ENCODE measurements at places on chromosomes 11 and 22.

GRCh38 chr11:15958910-15959309 is 397.4 kb downstream of the SOX6 start:
- no peak for DNase-seq

- DNase-seq, result no peak
Observed at GRCh38 chr22:42072606-42073330, 1.3 kb upstream of the PHETA2 start.

DNA sequence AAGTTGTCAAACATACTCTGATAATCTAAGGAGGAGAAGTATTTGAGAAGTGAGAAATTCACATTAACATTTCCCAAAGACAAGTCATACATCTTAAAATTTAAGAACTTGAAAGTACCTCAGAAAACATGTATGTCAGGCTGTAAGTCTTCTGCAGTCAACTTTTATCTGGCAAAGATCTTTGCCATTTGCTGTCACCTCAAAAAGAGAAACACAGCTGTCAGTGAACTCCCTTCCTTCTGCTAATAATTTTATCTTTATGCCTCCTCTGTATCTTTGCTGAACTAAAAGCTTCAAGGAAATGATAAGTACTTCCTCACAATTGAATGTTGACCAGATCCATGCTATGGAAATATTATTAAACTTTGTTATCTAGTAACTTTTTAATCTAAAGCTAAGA is 18.7 kb downstream of the TTC17 start:
- no peak for DNase-seq

GRCh38 chr11:50298182-50298988 is 265.7 kb downstream of the OR4C45 start:
- DNase-seq, result peak; percentile 0

GRCh38 chr11:73040046-73040445 is 102.1 kb downstream of the FCHSD2 start:
- peak; percentile 34 for DNase-seq

- no peak for DNase-seq
Observed at GRCh38 chr11:20564846-20565635, 34.4 kb upstream of the SLC6A5 start.

DNA sequence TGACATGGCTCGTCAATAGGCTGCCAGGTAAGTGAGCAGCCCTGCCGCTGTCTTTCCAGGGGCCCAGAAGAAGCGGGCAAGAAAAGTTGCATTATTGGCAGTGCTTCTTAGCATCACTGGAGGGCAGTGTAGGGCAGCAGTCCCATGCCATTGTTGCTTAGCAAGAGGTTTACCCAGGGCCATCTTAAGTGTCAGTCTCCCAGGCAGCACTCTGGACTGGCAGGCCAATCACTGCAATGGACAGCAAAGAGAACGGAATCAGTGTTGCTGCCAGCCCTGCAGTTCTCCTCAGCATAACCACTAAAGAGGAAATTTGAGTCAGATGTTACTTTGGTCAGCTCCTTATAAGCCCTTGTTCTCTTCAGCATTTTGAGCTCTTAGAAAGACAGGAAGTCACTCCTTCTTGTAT is 13.4 kb upstream of the GRK2 start:
- no peak for DNase-seq

DNA sequence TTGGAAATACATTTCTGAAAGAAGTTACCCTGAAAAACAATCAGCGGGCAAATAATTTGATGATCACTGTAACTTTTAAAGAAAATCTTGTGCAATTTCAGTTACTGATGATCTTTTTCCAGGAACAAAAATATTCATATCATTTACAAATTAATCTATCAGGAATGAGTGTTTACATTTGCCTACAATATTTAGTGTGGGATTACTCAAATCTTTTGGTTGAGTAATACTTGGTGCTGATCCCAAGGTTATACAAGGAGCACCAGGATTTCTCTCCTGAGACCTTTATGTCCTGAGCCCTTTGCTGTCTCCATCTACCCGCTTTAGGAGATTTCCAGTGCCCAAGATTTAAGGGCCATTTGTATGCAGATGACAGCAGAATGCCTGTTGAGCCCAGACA is 116.1 kb downstream of the ATXN10 start:
- no peak for DNase-seq

DNA sequence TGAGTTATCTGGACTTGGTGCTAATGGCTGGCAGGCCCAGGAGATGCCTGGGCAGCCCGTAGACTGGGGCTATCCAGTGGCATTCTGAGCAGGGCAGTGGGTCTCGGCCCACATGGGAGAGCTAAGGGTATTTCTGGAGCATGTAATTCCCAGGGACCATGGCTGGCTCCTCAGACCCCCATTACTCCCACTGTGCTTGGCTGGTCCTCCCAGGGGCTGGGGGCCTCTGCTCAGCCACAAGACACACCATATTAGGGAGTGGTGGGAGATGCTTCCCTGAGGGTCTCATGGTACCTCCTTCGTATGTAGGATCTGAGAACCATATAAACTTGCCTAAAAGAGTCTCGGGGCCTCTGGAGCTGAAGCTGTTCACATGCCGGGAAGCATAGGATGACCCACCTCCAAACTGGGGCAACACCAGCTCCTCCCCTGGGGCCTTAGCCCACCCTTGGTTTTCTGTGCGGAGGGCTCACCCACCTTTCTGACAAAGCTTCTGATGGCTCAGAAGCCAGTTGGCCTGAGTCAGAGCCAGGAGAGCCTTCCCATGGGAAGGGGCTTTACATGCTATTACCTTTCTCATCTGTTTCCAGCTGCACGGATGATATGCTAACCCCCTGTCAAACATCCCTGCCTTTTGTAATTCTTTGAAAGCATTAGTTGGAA is 9.5 kb upstream of the FTH1 start:
- DNase-seq, result no peak

GRCh38 chr22:39205344-39206021 is 39.3 kb downstream of the PDGFB start:
- DNase-seq, result no peak

GRCh38 chr11:62647609-62648005 is 1.2 kb upstream of the GANAB start:
- DNase-seq, result no peak

DNA sequence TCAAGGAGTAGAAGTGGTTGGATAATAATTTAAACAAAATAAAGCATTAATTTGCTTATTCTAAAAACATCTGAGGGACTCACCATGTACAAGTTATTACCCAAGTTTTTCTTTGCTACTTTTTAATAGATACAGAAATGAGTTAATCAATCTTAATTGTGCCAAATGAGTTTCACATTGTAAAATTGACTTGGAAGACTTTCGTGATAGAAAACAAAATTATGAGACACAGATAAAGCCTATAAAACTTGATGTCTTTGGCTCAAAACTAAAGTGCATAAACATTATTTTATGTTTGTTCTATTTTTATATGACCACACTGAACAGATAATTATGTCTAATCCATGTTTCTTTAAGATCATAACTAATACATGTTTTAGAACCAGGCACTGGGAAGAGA is 10.1 kb upstream of the CWF19L2 start:
- DNase-seq, result no peak

DNA sequence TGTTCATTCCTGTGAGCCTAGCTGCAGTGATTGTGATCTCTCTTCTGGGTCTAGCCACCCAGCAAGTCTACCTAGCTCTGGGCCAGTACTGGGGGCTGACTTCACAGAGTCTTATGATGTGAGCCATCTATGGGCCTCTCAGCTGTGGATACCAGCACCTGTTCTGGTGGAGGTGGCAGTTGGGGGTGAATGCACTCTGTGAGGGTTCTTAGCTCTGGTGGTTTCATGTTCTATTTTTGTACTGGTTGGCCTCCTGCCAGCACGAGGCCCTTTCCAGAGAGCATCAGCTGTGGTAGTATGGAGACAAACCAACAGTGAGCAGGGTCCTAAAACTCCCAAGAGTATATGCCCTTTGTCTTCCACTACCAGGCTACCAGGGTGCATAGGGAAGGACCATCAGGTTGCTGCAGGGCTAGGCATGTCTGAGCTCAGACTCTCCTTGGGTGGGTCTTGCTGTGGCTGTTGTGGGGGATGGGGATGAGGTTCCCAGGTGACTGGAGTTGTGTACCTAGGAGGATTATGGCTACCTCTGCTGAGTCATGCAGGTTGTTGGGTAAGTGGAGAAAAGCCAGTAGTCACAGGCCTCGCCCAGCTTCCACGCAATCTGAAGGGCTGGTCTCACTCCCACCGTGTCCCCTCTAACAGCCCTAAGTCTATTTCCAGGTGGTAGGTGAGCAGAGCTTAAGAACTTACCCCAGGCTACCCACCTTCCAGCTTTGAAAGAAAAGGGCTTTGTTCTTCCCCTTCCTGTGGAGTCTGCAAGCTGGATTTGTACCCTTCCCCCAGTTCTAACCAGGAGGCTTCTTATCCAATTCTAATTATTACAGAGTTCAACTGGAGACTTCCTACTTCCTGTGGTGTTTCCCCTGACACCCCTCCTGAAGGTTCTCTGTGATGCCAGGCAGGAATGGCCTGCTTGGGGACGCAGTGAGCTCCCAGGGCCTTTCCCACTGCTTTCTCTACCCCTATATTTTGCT is 250.7 kb downstream of the LUZP2 start:
- DNase-seq, result peak; percentile 55

DNA sequence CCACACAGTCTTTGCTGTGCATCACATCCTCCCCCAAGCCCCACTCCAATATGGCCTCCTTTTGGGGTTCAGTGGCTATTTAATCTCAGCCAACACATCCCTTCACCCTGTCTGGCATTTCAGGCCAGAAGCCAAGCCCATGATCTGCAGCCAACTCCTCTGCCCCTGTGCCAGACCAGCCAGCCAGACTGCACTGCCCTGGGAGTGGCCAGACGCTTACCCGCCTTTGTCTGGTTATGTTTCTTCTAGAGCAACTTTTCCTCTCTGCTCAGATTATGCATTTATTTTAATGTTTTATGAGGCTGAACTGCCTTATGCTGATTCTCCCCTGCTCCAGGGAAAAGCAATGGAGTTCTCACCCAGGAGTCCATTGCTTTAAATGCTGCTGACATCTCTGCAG is 206.7 kb upstream of the TBCEL start:
- DNase-seq, result no peak

GRCh38 chr22:47445716-47446290 is 683.4 kb downstream of the TBC1D22A start:
- DNase-seq, result peak; percentile 26
